ENCODE measurements at places on chromosomes 3 and 15.
A peak's percentile ranks its signal among the peaks of the same experiment; 100 is the strongest.

GRCh38 chr3:194181612-194182529, 45.9 kb downstream of the HES1 start:
- no peak for DNase-seq

- DNase-seq: no peak
Measured at GRCh38 chr15:92494806-92495336, 101.2 kb downstream of the ST8SIA2 start.

DNA sequence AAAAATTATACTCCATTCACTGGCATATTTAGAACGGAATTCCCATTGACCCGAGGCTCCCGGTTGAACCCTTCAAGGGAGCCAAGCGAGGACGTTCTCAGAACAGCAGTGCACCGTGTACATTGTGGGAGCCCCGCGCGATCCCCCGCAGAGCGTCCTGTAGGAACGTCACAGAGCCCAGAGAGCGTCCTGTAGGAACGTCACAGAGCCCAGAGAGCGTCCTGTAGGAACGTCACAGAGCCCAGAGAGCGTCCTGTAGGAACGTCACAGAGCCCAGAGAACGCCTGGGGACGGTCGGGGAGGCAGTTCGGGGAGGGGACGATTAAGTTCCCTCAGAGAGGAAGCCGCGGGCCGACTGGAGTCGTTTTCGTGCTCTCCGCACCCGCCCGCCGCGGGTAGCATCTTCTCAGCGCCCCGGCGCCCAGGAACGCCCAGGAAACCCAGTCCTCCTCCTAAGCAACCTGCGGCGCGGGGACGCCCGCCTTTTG, 506 bp upstream of the ATP1B3 start:
- peak; percentile 19 for DNase-seq

DNA sequence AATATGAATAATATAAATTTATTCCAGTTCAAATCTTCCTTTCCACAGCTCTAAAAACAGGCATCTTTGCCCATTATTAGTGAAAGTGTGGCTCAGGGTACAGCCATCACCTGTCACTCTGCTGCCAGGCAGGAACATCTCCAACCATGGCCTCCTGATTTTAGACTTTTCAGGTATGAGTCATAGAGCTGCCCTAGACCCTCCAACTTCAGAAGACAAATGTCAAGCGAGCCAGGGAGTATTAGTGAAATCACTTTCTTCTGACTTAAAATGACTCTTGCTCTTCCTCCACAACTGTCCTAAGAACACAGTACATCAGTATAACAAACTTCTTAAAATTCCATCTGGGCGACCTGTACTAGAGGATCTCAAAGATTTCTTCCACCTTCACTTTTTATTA, 78.1 kb upstream of the AKAP13 start:
- DNase-seq: no peak

- no peak for DNase-seq
Measured at GRCh38 chr3:148853076-148853475, 12.0 kb upstream of the CPA3 start.

DNA sequence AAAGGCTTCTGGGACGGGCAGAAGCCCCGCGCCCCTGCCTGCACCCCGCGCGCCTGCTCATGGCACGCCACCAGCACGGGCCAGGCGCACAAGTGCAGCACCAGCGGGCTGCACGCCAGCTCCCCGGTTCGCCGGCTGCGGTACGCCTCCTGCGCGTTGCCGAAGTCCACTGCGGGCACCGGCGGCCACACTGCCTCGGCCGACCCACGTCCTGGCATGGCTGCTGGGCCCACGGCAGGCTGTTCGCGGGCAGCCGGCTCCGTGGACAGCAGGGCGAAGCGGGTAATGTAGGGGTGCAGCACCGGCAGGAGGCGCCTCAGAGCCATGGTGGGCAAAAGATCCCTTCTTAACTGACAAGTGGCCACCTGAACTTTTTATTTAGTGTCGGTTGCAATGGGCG, 34.8 kb downstream of the MCCC1 start:
- DNase-seq: no peak

- no peak for DNase-seq
Measured at GRCh38 chr3:27570421-27571106, 86.4 kb upstream of the SLC4A7 start.

GRCh38 chr3:73784686-73785392, 160.1 kb upstream of the PDZRN3 start:
- no peak for DNase-seq

GRCh38 chr3:118991775-118992174, 42.9 kb downstream of the IGSF11 start:
- DNase-seq: no peak

DNA sequence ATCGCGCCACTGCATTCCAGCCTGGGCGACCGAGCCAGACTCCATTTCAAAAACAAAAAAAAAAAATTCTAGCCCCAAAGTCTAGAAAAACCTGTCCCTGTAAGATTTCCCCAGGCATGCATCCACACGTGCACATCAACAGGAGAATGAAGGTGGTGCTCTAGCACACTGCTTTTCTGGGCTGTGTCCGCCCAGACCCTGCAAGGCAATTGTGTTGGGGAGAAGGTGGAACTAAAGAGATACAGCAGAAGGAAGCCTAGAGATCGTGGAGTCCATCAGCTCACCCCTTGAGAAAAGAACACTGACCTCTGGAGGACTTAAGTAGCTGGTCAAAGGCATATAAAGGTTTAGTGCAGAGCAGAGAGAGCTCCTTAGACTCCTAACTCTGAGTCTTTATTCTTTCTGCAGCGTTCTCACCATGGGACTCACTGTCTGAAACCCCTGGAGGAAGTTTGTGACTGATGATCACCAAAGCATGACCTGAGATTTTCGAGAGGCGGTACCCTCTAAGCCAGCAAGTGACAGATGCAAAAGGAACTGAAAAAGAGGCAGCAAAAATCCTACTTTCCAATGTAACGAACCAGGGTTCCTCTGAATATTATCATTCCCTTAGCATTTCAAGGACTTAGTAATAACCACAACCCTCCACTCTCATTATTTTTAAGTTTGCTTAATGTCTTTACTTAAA, 179.8 kb downstream of the MEX3B start:
- DNase-seq: no peak

DNA sequence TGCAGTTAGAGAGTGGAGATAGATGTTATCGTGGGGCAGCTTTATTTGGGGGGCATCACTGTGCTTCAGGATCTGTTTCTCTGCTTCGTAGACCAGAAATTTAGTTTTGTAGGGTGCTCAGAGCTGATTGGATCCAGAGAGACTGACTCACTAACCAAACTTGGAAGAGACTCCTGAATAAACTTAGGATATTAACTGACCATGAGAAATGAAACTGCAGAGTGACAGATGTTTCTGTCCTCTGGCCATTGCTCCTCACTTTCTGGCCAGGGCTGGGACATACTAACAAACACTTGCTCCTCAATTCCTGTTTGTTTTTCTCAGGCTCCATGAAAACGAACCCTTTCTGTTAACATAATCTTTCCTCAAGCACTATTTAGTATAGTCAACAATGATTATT, 4.3 kb downstream of the ZNF592 start:
- no peak for DNase-seq

DNA sequence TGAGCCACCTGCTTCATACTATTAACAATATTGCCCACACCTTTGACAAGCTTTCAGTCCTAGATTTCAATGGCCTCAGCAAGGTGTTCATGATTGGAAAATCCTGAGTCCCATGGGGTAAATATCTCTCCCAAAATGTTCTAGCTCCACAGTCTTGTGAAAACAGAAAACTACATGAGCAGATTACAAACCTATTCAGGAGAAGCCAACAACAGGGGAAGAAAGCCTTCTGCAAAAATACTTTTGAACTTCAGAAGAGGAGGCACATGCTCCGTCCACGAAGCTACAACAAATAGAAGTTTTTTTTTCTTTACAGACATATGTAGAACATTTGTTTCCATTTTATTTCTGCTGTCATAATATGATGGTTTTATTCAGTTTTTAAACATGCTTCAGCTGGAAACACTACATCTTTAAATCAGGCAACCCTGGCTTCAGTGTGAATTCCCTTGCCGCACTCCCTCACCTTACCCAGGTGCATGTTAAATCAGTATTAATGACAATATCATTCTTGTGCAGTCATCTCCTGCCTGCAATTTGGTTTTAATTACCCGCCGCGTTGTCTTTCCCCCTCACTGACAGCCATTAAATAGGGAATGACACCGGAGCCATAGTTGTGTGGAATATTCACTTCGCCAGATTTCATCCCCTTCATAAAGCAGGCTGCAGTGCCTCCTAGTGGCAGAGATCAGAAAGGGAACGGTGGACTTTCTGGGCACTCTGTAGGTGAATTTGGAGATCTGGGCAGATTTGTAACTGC, 725.5 kb upstream of the ARRDC4 start:
- DNase-seq: peak; percentile 50

DNA sequence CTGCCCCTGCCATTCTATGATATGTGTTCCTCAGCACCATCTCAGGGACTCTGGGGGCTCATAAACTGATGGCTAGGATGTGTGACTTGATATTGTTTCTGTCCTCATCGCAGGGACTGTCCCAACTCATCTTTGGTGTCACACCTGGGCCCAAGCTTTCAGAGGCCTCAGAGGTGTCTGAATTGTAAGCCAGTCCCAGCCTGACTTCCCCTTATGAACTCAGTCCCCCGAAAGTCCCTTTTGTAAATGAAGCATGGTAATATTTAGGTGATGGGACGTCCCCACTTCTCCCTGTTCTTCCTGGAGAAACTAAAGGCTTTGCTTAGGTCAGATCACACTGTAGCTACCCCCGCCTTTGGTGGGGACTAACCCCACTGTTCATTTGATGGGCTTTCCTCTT, 142.4 kb upstream of the TLE3 start:
- DNase-seq: no peak

GRCh38 chr3:190302212-190302867, 19.9 kb downstream of the CLDN1 start:
- no peak for DNase-seq

DNA sequence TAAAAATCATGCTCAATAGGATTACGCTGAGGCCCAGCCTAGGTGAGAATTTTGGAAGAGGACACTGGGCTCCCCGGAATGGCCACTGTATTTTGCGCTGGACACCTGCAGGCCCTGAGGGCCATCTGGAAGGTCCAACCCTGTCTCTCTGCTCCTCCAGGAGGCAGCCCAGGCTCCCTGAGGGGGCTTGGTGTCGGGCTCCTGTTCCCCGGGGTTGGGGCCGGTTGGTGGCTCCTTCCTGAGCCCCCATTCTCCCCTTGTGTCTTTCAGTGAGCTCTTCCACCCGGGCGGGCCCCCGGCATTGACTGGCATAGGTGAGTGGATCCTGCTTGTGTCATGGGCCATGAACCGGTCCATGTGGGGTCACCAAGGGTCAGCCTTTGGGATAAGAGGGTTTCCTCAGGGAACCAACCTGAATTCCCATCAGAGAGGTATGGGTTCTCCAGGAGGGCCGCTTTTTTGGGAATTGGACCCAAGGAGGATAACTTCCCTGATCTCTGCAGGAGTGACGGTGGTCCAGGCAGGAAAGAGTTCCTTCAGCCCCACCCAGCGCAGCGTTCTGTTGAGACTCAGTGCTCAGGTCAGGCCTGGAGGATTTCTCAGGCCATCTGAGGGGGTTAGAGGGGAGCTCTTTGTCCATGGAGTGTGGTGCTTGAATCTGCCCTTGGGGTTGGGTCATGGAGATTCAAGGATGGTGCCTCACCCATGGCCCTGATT, 187.8 kb downstream of the UBE3A start:
- DNase-seq: no peak

GRCh38 chr3:111336511-111336910, 205.5 kb upstream of the CD96 start:
- no peak for DNase-seq

DNA sequence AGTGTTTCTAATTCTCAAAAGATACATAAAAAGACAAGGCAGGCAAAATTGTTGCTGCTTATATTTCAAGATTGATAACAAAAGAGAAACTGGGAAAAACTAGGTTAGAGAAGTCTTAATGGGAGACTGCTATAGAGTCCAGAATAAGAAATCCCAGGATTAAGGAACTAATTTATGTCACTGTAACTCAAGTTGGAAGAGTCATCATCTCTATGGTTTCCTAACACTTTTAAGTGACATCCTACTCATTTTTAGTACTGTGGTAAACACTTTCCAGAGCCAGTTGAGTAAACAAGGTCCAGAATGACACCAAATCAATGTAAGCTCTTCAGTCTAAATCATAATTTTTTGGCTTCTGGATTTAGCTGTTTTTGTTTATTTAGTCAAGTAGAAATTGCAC, 8.0 kb downstream of the CLDN16 start:
- no peak for DNase-seq

GRCh38 chr3:14126017-14126886, 1.4 kb downstream of the TMEM43 start:
- no peak for DNase-seq

GRCh38 chr3:99789011-99789721, 28.5 kb upstream of the CMSS1 start:
- no peak for DNase-seq

GRCh38 chr3:103532986-103533385, 1098.2 kb downstream of the ZPLD1 start:
- no peak for DNase-seq

DNA sequence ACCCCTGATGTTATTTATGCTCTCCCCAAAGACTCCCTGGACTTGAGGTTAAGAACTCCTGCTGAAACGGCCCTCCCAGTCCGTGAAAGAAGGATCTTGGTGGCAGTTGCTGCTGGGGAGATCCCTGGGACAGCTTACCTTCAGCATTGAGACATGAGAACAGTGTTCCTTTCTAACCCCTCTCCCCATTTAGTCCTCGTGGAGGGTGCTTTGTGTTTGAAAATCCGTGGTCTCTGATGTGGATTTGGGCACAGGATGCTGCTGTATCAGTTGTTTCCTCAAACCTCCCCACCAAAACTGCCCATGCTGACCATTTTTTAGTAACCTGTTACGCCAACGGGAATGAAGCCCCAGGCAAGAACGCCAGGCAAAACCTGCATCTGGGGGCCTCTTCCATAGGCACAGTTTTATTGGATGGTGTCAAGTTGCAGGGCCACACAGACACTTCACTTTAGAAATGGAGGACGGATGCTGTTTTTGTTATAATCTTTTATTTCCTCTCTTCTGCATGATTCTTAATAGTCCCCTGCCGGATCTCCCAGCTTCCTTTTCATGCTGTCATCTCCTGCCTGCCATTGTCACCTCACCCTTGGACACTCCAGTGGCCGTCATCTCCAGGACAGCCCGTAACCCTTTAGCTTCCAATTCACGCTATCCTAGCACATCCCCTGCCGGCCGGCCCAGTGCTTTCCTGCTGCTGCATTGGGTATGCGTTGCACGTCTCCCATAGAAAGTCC, 31.7 kb upstream of the CEMIP start:
- no peak for DNase-seq

DNA sequence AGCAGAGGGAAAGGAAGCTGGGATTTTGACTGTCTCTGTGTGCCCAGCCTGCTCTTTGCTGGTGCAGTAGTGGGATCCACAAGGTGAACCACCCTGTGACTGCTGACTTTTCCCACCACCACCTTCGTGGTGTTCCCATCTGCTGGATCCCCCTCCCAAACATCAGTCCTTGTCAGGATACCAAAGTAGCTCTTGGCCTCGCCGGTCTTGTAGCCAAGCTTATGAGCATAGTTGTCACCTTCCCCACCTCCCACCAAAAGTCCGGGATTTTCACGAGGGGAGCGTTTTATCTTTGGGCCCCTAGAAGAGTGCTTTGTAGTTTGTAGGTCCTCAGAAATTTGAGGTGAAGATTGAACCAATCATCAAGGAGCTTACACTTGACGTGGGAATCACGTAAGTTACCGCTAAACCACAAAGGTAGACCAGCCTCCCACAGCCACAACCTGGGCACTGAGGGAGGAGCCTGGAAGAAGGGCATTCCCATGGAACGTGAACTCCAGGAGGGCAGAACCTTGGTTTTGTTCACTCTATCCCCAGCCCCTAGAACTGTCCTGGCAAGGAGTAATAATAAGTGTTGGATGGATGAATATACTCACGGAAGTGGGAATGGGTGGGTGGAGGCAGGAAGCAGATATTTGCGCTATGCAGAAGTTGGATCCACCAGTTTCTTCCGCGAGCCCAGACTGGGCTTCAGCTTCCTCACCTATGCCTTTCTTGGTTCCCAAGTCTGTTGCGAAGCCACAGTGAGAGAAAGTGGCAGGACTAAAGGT, 814 bp upstream of the TEX264 start:
- DNase-seq: no peak

Measured in progenitor cell of endocrine pancreas (in vitro differentiated cells).